Ovary (tissue), 10 donors: ENCODE measurements at places on chromosomes 7 and 10.

- no peaks in the 10 kb centered on the region for H3K27me3 ChIP-seq
- no peak overlapping the region for H3K27ac ChIP-seq
- no peak for DNase-seq
- no peak overlapping the region for H3K4me3 ChIP-seq
Observed at GRCh38 chr10:78851647-78852046, 217.1 kb upstream of the ZMIZ1 start.

GRCh38 chr7:107138696-107139420 is 29.9 kb upstream of the HBP1 start:
- no peak overlapping the region for H3K27ac ChIP-seq
- no peak for DNase-seq
- no peaks in the 10 kb centered on the region for H3K36me3 ChIP-seq

DNA sequence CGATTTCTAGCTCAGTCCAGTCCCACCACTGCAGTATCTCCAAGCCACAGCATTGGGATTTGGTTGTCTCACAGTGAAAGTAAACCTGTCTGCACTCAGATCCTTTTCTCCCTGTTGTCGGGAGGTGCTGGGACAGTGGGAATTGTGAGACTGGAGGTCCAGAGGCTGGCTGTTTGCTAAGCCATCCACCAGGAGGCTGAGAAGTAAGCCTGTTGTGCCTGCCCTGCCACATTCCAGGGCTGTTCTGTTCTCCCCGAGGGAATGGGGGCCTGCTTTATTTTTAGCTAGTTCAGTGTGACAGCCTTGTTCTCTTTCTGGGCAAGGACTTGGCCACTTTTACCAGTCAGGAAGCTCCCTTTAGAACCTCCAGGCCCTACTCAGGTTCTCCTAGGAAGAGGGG is 54.9 kb downstream of the HK1 start:
- H3K27me3 ChIP-seq = no peaks in the 10 kb centered on the region
- H3K36me3 ChIP-seq = no peaks in the 10 kb centered on the region
- H3K4me3 ChIP-seq = no peak overlapping the region
- no peak overlapping the region for H3K27ac ChIP-seq
- no peak for DNase-seq

GRCh38 chr10:120184547-120185337 is 272.3 kb upstream of the PLPP4 start:
- no peaks in the 10 kb centered on the region for H3K4me1 ChIP-seq
- no peaks in the 10 kb centered on the region for H3K27me3 ChIP-seq
- no peak overlapping the region for H3K27ac ChIP-seq
- H3K4me3 ChIP-seq = no peak overlapping the region
- no peaks in the 10 kb centered on the region for H3K36me3 ChIP-seq

- H3K4me1 ChIP-seq = no peaks in the 10 kb centered on the region
- H3K4me3 ChIP-seq = no peak overlapping the region
- H3K36me3 ChIP-seq = no peaks in the 10 kb centered on the region
- no peaks in the 10 kb centered on the region for H3K27me3 ChIP-seq
- no peak for DNase-seq
- H3K27ac ChIP-seq = no peak overlapping the region
Observed at GRCh38 chr7:31970501-31970900, 99.7 kb downstream of the PDE1C start.

DNA sequence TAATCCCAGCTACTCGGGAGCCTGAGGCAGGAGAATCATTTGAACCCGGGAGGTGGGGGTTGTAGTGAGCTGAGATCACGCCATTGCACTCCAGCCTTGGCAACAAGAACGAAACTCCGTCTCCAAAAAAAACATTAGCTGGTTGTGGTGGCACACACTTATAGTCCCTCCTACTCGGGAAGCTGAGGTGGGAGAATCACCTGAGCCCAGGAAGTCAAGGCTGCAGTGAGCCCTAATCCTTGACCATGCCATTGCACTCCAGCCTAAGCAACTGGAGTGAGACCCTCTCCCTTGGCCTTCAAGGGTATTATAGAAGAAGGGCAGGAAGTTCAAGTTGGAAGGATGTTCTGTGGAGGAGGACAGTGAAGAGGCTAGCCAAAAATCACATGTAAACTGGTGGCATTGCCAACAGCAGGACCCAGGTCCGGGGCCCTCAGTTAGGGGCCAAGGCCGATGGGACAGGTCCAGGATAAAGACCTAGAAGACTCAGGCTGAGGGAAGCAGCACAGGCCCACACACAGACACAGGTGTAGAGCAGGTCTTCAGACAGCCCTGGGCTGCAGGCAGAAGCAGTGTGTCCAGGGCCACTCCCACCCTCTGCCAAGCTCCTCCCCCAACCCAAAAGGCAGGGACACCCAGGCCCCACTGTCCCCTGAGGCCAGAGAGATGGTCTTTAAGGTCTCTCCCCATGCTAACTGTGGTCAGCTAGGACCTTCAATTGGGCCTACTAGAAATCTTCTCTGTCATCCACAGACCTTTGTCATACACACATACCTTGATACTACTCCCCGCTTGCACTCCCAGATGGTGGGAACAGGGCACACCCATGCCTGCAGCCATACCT is 8.4 kb upstream of the SAMD8 start:
- no peak overlapping the region for H3K4me3 ChIP-seq
- no peak for DNase-seq

GRCh38 chr7:154860621-154861375 is 142.1 kb downstream of the PAXIP1 start:
- no peak overlapping the region for H3K4me3 ChIP-seq
- no peak overlapping the region for H3K27ac ChIP-seq
- no peaks in the 10 kb centered on the region for H3K27me3 ChIP-seq
- no peaks in the 10 kb centered on the region for H3K4me1 ChIP-seq
- no peak for DNase-seq
